Heart right ventricle (tissue), 16 donors: ENCODE measurements at places on chromosomes 1 and 21.

DNA sequence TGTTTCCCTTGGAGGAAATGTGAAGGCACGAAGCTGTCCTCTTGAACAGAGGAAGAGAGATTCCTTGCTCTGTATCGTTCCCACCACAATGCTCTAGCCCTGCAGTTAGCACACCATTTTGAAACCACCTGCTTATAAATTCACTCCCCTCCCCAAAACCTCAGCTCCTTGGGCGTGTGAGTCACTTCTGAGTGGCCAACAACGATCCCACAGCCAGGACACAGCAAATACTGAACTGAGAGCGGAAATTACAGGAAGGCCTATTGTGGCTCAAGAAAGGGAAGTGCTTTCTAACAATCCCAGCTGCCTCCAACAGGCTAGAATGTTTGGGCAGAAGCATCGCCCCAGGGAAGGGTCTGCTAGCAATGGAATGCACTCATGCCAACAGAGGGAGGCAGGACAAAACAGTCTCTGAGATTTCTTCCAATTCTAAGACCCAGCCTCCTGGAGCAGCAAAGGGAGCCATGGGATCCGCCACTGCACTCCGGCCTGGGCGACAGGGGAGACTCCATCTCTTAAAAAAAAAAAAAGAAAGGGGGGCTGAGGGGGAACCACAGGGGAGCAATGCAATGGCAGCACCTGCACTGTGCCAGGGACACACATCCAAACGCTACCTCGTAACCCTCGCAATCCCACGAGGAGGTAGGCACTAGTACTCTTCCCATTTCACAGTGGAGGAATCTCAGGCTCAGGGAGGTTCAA is 1.9 kb downstream of the TMEM53 start:
- DNase-seq, result peak; percentile 47

- DNase-seq, result no peak
Measured at GRCh38 chr1:31620631-31621497, 3.4 kb downstream of the HCRTR1 start.

DNA sequence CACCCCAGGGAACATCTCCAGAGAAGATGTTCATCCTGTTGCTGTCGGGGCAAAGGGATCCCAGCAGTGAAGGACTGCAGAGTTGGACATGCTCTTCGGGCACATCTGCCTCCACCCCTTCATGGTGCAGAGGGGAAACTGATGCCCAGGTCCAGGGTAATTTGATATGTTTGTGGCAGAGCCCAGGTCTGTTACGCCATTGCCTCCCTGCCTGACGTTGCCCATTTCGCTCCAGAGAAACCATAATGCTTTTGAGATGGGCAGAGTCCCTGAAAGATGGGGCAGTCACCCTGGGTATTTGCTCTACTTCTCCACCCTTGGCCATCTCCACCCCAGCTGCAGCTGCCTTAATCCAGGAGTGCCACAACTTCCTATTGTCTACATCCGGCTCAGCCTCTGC is 290.4 kb upstream of the POU3F1 start:
- no peak for DNase-seq

DNA sequence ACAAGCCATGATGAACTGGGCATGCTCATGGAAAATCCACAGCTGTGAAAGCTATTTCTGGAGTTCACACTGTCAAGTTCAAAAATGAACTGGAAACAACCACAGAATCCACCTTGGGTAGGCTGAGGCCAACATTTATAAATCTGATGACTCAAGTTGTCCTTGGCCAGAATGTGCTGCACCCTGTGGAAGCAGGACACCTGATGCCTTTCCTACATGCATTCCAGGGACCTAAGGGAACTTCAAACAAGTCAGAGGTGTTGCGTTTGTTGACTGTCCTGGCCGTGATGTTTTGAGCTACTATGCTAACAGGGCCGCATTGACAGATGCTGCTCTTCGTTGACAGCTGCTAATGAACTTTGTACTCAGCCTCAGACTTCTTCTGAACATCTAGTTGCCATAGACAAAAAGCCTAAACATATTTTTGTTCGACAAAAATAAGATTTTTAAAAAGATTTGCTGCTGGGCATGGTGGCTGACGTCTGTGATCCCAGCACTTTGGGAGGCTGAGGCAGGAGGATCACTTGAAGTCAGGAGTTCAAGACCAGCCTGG is 127.9 kb upstream of the SLC45A1 start:
- no peak for DNase-seq

DNA sequence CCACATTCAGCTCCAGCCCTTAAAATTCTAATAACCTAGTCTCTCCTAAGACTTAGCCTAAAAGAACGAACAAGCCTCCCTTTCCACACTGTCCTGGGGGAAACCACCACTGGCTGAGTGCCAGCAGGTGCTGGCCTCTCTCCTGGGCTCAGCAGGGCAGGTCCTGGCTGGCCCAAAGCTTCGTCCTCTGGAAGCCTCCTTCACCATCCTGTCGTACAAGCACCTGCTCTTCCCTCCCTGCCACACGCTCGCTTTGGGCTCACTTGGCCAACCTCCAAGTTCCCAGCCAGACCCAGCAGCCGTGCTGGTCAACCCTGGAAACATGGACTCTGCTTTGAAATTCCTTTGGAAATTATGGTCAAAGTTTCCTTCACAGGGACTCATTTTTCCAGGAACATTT is 58.2 kb upstream of the SLC25A33 start:
- DNase-seq, result no peak

DNA sequence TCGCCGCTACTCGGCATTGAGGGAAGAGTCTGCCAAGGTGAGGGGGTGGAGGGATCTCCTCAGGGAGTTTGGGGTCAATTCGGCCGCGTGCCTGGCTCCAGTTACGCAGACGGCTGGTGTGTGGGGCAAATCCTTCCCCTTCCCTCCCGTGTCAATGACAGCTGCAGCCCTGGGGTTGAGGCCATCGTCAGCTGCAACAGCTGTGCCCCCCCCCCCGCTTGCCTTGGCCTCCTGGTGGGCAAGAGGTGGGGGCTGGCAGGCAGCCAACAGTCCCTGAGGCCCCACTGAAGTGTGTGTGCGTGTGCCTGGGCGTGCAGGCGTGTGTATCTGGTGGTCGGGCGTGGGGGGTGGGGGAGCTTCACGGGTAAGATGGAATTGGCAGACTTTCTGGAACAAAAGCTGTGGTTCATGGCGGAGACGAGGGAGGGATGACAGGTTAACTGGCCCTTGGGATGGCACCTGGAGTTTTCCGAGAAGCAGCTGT is 25.6 kb downstream of the PPFIA4 start:
- DNase-seq, result no peak

DNA sequence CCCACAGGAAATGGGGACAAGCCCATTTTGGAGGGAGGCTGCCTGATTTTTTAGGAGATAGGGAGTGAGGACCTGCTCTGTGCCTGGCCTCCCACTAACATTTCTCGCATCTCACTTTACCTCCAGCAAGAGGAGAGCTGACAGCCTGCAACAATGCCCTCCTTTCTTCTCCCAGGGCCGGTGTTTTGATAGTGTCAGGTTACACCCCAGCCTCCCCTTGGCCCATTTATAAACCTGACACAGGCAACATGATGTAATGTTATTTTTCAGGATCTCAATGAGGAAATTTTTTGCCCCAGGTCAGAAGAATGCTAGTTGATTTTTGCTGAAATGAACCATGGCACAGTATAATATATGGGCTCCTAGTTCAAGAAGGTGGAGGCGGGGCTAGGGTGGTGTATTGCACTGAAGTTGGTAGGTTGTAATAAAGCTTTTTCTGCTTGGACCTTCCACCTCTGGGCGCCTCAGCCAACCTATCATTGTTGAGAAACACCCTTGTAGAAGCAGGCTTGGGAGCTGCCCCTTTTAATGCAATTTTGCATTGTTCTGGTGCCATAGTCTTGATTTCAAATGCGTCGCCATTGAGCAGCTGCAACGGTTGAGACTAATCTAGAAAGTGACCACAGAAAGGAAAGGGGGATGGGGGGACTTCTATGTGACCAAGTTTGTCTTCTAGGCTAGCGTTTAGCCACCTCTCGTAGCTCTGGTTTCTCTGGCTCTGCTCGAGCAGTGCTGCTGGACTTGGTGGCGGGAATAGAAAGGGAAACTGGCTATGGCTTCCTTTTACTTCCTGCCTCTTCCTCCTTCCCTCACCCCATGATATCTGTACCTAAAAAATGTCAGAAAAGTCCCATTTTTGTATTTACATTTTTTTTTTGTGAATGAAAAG is 53.0 kb downstream of the PBX1 start:
- peak; percentile 33 for DNase-seq

GRCh38 chr1:73911849-73912248 is 286.1 kb downstream of the LRRIQ3 start:
- DNase-seq, result no peak

DNA sequence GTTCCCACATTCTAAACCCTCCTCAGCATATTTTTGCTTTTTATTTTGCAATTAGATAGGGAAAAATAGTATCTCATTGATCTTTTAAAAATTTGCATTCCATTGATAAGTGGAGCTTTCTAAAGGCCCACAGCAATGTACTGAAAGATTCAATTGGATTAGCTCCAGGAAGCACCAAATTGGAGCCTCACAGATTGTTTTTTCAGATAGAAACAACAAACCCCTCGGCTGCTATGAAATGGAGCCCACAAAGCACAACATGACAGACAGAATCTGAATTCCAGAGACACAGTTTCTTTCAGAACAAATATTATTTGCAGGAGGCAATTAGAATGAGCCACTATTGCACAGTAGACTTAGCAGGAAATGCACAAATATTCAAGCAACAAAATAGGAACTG is 58.9 kb upstream of the KIF26B start:
- no peak for DNase-seq

GRCh38 chr1:222028676-222029075 is 286.8 kb upstream of the DUSP10 start:
- DNase-seq, result no peak

- no peak for DNase-seq
Measured at GRCh38 chr1:17212487-17213121, 7.7 kb downstream of the PADI1 start.

DNA sequence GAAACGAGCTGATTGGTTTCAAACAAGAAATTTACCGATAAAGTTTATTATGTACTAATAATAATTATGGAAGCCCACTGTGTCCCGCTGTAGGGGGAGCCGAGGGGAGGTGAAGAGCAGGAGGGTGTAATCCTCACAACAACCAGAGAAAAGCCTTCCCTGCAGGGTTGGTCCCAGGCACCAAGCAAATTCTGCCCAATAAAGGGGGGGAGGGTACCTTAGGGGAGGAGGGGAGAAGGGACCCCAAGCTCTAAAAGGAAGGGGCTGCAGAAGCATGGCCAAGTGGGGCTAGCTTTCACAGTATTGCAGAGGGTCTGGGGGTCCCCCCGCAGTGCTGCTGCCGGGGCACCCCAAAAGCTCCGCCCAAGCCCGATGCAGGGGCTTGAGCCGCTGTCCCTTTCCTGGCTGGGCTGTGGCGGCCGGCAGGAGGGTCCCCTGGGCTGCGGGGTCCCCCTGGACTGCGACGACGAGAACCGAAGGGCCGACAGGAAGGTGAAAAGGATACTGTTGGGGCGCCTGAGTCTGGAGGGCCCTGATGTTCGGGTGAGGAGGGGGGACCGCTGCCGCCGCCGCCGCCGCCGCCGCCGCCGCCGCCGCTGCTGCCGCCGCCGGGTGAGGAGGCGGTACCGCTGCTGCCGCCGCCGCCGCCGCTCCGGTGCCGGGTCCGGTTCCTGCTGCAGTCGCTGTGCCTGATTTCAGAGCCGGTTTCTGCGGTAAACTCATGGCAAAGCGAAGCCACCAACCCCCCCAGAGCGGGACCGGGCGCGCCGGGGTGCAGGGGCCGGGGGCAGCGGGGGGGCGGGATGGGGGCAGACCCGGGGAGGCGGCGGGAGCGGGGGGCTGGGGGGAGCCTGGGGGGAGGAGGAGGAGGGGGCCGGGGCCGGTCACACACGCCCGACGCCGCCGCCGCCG is 771 bp downstream of the EIF4G3 start:
- DNase-seq, result peak; percentile 23

DNA sequence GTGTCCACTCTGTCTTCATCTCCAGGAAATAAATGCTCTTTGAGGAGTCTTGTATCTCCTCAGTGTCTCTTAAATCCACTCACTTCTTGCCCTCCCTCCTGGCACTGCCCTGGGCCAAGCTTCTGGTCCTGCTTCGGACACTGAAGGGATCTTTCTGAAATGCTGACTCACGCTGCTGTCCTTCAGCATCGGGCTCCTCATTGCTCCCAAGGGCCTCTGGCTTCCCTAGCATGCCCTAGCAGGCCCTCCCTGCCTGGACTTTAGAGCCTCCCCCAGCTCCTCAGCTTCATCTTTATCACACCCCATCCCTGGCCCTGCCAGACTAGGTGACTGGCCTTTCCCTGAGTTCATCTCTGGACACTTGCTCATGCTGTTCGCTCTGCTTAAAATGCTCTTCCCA is 96.6 kb downstream of the FOXD2 start:
- no peak for DNase-seq

DNA sequence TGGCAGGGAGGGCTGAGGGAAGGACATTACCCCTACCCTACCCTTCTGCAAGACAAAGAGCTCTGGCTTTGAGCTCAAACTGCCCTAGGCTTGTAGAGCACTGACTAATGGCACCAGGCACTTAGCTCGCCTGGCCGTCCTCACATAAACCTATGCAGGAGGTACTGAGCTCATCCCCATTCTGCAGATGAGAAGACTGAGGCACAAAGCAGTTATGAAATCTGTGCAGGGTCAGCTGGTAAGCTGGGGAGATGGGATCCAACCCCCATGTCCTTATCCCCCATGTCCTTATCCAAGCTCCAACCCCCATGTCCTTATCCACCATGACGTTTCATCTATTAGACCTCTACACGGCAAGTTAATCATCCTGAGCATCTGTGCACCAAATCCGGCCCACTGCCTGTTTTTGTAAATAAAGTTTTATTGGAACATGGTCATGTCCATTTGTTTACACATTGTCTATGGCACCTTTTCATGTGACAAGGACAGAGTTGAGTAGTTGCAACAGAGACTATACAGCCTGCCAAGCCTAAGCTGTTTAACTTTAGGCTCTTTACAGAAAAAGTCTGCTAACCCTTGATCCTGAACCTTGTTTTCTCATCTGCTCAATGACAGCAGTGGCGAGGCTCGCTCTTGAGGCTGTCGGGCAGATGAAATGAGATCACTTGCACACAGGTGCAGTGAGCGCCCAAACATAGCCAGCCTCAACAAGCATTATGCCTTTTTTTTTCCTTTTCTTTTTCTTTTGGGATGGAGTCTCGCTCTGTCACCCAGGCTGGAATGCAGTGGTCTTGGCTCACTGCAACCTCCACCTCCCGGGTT is 86.8 kb downstream of the FBXO2 start:
- no peak for DNase-seq

- no peak for DNase-seq
Measured at GRCh38 chr1:34759503-34760357, at the start of gene GJB4. Gene GJB4, plus strand, starts transcription at chr1:34759740. Its CDS starts 1,515 bp downstream, at chr1:34761255.

DNA sequence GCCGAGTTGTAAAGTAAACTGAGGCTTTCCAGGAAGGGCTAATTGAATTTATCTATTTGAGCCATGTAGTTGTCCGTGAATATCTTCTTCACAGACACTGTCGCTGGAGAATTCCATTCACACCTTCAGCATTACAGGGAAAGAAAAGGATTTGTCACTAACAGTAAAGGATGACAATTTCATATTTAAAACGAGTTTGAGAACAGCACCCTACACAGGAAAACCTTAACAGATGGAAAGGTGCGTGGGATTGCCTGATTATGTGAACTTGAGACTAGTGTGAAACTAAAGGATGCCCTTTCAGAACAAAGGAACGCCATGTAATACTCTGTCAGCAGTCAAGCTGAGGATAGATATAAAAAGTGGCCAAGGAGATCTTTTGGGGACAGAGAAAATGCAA is 492.5 kb upstream of the ADGRL2 start:
- DNase-seq, result no peak

- no peak for DNase-seq
Measured at GRCh38 chr1:30724175-30724574, 790 bp upstream of the MATN1 start.
